ENCODE measurements at places on chromosomes 3 and 15. TPM values are rescaled to one million over a fixed set of nuclear protein-coding genes. Genes with fewer than 3 reads are reported as not detected.
A peak's percentile ranks its signal among the peaks of the same experiment; 100 is the strongest.

GRCh38 chr15:67828278-67828968 is 3.1 kb downstream of the SKOR1 start:
- DNase-seq = no peak

GRCh38 chr3:58521917-58522631 is 14.9 kb downstream of the ACOX2 start:
- peak; percentile 67 for DNase-seq

DNA sequence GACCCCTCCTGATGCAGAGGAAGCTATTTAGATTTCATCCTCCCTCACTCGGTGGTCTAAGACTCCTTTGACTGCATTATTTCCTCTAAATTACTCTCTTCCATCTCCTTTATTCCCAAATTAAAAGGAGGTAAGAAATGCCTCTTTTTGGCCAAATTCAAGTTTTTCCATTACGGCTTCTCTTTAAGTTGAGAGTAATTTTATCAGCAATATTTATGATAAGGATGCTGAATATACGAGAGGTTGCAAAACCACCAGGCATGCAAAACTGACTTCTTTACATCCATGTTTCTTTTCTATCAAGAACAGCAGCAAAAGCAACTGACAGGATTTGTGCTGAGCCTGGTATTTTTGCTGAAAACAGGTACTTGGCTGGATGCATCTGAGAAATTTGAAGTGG is 262.0 kb upstream of the RARB start:
- DNase-seq = no peak

- DNase-seq = no peak
These were observed 95.1 kb upstream of the MBNL1 start for GRCh38 chr3:152173627-152174026.

GRCh38 chr3:124373524-124373923 is 356.7 kb upstream of the UMPS start:
- no peak for DNase-seq

The CCDC13 gene
- total RNA-seq = 0.63 TPM

DNA sequence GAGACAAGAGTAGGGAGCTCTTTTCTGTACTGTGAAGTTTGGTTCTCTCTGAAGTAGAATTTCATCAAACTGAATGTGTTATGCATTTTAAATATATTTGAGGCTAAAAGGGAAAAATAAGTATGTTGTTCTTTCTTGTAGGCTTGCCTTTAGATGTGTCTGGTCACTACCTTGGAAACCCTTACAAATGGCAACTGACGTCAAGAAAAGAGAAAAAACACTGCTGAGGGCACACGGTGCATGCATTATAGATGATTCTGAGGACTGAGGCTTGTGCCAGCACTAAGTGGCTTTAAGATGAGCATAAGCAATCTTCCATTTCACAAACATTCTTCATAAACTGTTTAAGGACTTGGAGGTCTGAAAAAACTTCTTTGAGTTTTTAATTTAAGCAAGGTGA is 31.1 kb upstream of the ACTL6A start:
- DNase-seq = no peak

- no peak for DNase-seq
These were observed 191.4 kb downstream of the MINAR1 start for GRCh38 chr15:79623488-79623887.

The CPLX3 gene
- not detected for total RNA-seq

The PRTG gene
- total RNA-seq = 10.8 TPM

The NOP10 gene
- 308 TPM for total RNA-seq

DNA sequence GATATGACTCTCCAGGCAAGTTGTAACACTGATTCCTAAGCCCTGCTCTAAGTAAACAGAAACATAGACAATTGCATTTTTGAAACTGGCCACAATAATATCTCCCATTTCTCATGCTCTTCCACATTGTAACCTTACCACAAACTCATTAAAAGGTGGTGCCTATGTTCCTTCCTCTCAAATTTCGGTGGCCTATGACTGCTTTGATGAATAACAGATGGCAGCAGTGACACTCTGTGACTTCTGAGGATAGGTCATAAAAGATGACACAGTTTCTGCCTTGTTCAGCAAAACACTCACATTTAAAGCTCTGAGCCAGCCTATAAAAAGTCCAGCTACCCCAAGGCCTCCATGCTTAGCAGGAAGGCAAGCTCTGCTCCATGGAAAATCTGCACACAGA is 195.2 kb downstream of the EFHB start:
- peak; percentile 15 for DNase-seq

DNA sequence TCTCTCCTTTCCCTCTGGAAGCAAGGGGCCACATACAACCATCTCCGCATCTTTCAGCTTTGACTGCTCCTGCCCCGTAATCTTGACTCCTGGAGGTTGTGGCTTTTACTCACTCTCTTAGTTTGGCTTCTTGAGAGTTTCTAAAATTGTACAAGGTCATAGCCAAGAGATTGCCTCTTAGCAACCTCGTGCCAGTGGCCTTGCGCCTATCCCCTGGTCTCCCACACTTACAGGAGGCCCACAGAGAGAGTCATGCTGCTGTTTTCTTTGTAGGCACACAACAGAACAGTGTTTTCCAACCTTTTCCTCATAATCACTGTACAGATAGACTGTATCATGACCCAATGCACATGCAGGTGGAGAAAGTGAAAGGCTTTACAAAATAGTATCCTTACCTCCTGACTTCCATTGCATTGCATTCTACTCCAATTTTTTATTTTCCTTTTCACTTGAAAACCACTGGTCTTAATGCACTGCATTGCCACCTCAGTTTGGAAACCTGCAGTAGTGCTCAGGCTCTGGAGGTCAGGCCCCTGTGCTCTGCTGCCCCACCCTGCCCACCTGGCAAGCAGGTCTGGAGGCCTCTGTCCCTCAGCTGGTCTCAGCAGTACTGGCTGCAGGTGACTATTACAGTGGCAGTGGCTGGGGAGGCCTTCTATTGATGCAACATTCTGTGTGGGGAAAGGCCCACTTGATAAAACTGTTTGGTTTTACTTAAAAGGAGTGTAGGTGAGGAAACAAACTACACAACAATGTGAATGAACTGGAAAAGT is 156.2 kb downstream of the DNAJB8 start:
- DNase-seq = no peak

The NANOGP8 gene
- total RNA-seq = not detected

The PEX5L gene
- total RNA-seq = 0.40 TPM

DNA sequence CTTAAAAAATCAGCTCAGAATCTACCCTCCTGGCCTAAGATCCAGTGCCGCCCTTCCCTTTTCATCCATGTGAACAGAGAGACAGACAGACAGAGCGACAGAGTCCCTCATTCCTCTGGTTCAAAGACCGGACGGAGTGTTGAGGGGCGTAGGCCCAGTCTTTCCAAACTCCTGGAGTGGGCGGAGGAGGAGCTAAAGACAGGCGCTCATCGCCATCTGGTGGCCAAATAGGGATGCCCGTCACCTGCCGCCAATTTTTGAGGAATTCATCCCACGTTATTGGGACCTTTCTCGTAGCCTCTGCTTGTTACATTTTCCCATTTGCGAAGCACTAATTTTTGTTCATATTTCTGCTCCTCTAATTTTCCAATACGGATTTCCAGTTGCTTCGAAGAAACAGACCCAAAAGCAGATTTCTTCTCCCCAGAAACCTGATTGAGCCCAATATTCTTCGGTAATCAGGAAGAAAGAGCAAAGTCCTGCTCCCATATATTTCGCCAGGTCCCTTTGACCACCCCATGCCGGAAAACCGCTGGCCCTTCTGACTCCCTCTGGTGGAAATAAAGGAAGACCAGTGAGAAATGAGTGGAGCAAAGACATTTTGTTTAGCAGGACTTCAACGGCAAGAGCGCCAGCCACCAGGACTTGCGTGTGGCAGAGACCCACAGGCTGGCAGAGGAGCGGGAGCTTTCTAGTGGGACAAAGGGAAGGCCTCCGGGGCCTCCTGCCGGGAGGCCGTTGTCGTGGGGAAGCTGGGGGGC is 88.0 kb downstream of the LRRK1 start:
- peak; percentile 90 for DNase-seq

DNA sequence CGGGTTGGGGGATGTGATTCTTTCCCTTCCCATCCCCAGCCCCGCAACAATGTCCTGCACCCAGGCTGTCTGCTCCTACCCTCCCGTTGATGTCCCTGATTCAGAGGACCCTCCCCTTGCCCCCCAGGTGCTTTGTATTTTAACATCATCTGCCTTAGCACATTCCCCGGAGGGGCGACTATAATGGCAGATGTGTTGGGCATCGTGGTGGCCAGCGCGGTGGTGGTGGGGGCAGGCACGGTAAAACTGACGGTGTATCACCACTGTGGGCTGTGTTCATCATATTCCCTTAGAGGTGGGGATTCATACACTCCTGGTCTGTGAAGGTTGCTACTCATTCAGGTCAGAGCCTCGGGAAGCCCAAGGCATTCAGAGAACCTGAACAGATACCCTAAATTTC is 173.0 kb downstream of the ADAMTS17 start:
- no peak for DNase-seq

The EPHA6 gene
- 14.3 TPM for total RNA-seq

DNA sequence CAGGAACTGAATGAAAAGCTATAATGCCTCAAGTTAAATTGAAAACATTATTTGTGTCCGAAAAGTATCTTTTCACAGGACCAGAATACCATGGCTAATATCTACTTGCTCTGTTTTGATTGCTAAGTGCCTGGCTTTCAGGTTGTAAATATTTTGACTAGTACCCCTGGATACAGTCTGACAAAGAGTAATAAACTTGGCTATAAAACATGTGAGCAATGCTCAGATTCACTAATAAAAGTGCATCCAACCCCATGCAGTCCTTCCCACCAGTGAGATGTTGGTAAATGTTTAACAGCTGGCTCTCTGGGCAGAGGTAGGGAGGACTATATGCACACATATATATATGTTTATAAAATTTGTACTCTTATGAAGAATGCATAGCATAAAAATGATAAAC is 281.8 kb upstream of the TGFBR2 start:
- peak; percentile 50 for DNase-seq

DNA sequence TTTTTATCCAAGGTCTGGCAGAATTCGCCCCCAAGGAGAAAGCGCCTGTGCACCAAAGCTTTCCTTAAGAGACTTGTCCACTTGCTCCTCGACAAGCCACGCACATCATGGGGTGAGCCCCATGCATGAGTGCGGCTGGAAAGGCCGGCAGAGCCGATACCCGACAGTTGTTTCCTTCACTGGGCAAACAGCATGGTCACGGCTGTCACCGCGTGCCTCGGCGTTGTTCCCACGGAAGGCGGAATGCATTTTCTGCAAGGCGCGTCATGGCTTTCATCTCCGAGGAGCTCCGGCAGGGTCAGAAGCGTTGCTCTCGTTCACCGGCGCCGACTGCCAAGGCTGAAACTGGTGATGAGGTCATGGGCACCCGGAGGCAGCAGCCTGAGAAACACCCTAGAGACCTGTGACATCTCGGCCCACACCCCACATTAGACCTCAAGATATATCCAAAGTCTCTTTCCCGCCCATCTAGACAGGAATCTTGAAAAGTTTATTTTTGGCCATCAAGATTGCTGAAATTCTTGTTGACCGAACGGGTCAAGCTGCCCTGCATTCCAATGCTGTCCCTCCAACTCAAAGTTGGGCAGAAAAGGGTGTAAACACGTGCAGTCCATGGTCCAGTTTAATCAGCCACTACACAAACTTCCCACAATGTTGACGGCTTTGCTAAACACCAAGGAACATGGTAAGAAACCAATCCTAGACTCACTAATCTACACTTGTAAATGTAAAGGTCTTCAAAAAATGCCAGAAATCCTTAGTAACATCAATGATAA is 604 bp upstream of the TJP1 start:
- peak; percentile 76 for DNase-seq
